8988T (cell line): ENCODE measurements at places on chromosomes 1 and 21.

- DNase-seq, result no peak
These were observed 14.4 kb upstream of the IFI6 start for GRCh38 chr1:27686223-27686990.

DNA sequence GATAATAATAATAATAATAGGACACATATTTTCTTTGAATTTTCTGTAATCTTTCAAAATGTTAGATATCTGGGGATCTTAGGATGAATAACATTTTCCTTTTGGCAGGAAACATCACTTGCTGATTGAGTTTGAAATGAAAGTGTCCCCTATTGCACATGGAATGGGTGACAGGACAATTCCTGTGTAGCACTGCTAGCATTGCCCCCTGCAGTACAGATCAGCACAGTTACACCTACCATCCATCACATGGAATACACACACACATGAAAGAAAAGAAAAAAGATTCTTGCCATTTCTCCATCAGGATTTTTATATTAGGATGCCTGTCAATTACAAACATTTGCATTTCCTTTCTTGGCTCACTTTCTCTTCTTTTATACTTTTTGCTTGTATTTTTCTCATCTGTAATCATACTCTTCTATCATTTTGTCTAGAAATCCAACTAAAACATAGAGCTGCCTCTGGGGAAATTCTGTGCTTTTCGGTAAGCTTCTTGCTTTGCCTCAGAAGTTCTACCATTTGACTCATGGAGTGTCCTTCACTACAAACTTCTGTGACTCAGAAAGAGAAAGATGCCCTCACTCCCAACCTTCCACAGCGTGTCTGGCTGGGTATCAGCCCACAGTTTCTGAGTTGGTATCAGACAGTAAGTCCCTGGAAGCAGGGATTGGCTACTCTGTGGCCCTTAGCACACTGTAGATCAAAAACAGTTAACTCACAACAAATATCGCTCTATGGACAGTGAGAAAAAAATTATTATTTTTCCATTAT is 641.2 kb downstream of the PTPRC start:
- no peak for DNase-seq

DNA sequence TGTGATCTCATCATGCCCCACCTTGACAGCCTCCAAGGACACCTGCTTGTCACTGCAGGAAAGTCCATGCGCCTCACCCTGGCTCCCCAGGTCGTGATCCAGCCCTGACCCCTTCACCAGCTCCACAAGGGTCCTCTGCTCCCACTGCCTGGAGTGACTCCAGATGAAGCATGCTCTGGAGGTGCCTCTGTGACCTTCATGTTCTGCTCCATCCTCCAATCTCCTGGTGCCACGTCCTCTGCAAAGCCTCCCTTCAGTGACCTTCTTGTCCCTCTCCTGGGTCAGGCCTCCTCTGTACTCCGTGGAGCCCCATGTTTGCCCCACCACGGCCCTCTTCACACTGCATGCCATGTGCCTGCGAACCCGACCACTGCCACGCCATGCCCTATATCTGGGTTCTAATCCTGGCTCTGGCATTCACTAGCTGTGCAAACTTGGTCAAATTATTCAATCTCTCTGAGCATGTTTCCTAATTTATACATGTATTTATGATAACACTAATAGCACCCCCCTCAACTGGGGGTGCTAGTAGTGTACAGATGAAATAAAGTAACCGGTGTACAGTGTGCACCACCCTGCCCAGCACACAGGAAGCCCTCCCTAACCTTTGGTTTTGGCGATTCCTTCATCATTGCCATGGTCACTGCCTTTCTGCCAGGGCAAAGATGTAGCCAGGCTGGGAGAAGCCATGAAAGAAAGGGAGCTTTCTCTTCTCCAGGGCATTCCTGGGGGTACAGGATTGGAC is 77.4 kb downstream of the STUM start:
- DNase-seq, result no peak

DNA sequence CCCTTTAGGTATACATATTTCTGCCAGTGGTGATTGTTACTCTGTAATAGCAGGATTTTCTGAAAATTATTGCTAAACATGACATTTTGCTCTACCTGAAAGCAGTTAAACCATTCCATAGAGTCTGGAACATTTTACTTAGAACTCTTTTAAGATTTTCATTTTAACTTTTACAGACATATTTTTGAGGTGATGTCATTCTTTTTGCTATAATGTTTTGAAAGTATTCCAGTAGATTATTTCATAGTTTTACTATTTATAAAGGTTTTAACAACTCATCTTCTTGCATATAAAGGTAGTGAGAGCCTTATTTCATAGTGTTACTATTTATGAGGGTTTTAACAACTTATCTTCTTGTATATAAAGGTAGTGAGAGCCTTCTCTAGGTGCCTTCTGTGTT is 42.9 kb downstream of the PTBP2 start:
- no peak for DNase-seq

GRCh38 chr1:93346421-93346993 is 800 bp downstream of the DR1 start:
- DNase-seq, result no peak

- no peak for DNase-seq
These were observed 340.0 kb downstream of the PTBP2 start for GRCh38 chr1:97061604-97062003.

GRCh38 chr21:10273196-10273595 is 248.2 kb upstream of the TPTE start:
- no peak for DNase-seq

DNA sequence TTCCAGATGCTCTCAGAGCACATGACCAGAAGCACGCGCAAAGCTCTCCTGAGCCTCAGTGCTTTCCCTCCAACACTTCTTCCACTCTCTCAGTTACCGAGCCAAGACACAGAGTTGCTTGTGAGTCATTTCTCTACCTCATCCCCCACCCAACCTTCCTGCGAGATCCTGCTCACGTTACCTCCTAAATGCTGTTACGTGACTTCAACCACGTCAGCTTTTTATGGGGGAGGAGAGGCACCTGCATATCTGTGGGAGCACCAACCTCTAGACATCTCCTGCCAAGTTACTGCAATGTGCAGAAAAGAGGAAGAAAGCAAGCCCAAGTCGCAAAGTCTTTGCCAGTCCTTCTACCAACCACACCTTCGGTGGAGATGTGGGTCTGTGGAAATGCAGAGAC is 27.2 kb upstream of the ERG start:
- no peak for DNase-seq

- DNase-seq, result no peak
These were observed 71.3 kb upstream of the PRDX6 start for GRCh38 chr1:173405834-173406233.

DNA sequence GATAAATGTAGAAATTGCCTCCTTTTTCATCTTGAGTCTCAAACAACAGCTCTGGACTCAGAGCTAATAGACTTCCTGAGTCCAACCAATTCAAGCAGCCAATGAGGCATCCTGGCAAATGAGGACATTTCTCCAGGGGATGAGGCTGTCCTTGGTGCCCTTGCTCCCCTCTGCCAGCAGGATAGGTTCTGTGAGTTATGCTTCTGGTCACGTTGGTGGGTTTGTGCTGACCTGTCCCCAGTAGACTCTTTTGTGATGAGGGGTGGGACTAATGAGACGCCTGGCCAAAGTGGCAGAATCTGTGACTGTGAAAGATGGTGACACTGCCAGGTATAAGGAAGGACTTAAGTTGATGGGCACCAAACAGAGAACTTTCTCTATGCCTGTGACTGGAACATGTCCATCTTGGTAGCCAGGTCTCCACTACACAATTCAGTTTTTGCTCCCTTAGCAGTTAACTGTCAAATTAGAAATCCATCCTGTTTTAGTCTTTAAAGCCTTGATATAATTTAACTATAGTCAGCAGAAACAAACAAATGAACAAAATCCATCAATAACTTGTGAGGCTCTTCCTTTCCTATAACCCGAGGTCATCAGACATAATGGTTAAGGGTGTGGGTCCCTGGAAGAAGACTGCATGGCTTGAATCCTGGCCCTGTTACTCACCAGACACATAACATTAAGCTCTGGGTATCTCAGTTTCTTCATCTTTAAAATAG is 35.7 kb upstream of the THEM4 start:
- no peak for DNase-seq

DNA sequence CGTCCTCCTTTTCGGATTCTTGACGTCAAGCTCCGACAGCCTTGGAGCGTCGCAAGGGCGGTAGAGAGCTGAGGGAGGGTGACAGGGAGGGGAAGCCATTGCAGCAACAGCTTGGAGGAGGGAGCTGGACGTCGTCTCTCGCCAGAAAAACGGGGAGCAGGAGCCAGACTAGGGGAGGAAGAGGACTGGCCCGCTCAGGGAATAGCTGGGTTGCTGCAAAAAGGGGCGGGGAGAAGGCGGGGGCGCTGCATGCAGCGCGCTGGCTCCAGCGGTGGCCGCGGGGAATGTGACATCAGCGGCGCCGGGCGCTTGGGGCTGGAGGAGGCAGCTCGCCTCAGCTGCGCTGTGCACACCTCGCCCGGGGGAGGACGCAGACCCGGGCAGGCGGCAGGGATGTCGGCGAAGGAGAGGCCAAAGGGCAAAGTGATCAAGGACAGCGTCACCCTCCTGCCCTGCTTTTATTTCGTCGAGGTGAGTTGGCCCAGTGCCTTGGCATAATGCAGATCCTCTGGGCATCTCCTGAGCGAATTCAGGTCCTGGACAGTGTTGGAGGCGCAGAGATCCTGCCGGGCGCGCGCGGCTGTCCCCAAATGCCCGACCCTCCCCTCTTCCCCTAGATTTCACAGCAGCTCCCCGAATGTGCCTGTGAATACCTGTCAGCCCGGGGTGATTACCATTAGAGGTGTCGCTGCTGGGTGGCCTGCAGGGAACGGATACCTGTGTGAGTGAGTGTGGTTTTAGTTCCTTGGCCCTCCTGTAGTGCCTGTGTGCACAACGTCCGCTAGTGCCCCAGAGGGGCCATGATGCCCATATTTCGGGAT is at the start of gene PLPPR4:
PLPPR4 (plus strand) TSS at position 292 of the 821 bp plus-strand sequence; CDS start at position 394, 102 bp downstream.
- DNase-seq, result no peak

- DNase-seq, result no peak
These were observed 8.6 kb downstream of the ZNF496 start for GRCh38 chr1:247322849-247323586.

DNA sequence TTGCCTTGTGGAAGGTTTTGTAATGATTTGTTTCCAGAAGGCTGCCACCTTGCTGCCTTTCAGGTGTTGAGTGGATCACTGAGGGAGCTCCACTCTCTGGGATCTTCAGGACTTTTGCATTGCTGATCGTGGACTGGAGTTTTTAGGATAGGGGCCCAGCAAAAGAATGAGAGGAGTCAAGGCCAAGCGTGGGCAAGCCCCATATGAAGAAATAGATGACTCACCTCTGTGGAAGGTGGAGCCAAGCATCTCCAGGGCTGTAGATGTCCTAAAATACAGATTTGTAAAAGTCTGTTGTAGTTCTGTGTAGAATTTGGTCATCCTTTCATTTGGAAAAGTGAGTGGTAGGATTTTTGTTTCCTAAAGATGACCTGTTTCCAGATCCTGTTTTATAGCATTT is 67.0 kb downstream of the ST3GAL3 start:
- no peak for DNase-seq

DNA sequence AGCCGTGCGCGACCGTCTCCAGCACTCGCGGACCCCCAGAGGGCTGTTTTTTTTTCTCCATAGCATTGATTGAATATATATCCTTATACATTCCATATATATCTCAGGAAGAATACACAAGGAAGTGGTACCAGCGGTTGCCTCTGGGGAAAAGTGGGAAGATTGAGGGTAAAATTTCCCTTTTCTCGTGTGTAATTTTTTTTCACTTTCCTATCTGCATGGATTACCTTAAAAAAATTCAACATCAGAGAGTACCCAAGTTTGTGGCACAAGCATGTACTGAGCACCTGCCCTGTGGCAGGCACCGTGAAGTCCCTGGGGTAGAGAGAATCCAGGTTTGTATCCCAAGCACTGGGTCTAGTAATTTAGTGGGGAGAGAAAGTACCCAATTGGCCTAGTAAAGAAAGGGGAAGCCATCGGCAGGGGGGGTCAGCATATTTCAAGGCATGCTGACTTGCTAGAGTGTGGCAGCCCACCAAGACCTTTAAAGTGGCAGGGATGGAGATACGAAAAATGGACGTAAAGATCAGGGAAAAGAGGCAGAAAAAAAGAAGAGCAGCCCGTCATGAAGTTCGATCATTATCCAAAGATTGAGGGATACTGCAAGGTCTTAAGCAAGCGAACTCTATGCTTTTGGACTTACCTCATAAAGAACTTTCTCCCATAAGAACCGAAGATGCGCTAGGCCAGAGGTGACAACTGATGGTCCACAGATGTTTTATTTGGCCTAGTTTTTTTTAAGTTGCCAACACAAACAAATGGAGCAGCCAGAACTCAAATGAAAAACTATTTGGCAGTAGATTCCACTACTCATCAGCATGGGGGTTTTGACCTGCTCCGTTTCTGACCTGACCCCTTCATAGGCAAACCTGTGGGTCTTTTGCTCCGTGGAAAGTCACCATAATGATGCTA is 1.5 kb upstream of the HMGN1 start:
- DNase-seq, result no peak

DNA sequence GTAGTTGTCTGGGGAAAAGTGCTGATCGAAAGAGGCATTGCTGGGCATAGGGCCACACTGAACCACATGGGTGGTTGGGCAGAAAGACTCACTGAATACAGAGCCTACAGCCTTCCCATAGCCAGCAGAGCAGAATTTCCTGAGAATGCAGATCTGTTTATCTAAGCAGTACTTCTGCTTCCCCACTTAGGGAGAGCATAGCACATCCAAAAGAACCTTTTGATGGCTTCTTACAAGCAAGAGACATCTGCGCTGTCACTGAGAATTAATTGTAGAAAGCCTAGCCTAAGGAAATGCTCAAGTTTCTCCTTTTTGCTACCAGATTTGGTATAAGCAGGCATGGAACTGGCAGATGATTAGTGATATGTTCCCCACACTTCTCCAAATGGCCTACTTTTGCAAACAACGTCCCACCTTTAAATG is 13.0 kb upstream of the KLHDC8A start:
- no peak for DNase-seq

DNA sequence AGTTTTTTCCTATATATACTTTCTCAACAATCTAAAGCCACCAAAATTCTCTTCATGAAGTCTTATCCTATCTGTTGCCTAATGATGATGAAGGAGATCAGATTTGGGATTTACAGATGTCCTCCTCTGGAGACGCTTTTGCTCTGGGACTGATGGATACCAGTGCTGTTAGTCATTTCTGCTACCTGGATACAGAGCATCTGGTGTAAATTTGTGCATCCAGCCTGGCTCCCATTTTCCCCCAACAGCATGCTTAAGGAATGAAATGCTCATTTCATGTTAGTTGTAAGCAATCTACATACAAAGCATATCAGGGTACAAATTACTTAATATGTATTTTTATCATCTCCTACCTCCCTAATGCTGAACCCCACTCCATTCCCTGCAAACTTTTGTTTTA is 57.7 kb downstream of the HNRNPR start:
- no peak for DNase-seq

- DNase-seq, result no peak
These were observed 14.5 kb upstream of the IKBKE start for GRCh38 chr1:206455666-206456344.

GRCh38 chr1:119959268-119960220 is 63.2 kb upstream of the ADAM30 start:
- no peak for DNase-seq
